Cardiac atrium fibroblast (primary cell): ENCODE measurements at places on chromosomes 7 and 10. TPM values are rescaled to one million over a fixed set of nuclear protein-coding genes. Genes with fewer than 3 reads are reported as not detected.

BMPR1A gene
- total RNA-seq: 22.5 and 33.4 TPM in 2 replicates

ECD gene
- total RNA-seq: 23.5 and 28.4 TPM in 2 replicates

TMEM270 gene
- not detected in 2 replicates for total RNA-seq

DNAH11 gene
- under 0.01 TPM in 2 replicates for total RNA-seq

UPK3B gene
- total RNA-seq: not detected in 2 replicates

EZH2 gene
- 2.8 and 4.3 TPM in 2 replicates for total RNA-seq

ENTPD1 gene
- total RNA-seq: 5.8 and 6.5 TPM in 2 replicates

AOAH gene
- total RNA-seq: not detected in 2 replicates

SLC26A3 gene
- not detected in 2 replicates for total RNA-seq

HTR5A gene
- not detected in 2 replicates for total RNA-seq

COL28A1 gene
- not detected in 2 replicates for total RNA-seq

ADRA2A gene
- total RNA-seq: 0.16 and 0.36 TPM in 2 replicates

CLRN3 gene
- not detected in 2 replicates for total RNA-seq

RPEL1 gene
- total RNA-seq: under 0.01 TPM in 1 of 2 replicates, not detected in the other

BTBD16 gene
- total RNA-seq: not detected in 2 replicates

ATOH7 gene
- not detected in 2 replicates for total RNA-seq

PDCD11 gene
- 17.9 and 21.9 TPM in 2 replicates for total RNA-seq

ABCC2 gene
- 0.32 and 0.54 TPM in 2 replicates for total RNA-seq
